ENCODE measurements at places on chromosomes 13 and 19.

DNA sequence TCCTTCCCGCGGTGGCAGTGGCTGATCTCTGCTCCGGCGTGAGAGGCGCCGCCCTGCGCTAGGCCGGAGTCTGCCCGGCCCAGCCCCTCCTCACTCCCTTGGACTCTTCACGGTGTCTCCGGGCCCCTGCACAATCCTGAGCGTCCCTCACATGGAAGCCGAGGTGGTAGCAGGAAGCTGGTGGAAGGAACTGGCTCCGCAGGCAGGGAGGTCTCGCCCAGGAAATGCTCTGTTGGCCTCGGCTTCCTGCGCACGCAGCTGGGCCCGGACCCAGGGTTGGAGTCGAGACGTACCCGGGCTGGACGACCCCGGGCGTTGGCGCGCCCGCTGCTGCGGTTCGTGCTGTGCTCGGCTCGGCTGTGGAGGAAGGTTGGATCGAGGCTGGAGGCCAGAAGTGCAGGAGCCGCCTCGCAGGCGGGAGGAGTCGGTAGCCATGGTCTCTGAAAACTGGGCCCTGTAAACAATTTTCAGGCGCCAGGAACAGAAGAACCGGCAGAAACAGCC lies 46.3 kb downstream of the ZNF724 start:
- no peak for DNase-seq

DNA sequence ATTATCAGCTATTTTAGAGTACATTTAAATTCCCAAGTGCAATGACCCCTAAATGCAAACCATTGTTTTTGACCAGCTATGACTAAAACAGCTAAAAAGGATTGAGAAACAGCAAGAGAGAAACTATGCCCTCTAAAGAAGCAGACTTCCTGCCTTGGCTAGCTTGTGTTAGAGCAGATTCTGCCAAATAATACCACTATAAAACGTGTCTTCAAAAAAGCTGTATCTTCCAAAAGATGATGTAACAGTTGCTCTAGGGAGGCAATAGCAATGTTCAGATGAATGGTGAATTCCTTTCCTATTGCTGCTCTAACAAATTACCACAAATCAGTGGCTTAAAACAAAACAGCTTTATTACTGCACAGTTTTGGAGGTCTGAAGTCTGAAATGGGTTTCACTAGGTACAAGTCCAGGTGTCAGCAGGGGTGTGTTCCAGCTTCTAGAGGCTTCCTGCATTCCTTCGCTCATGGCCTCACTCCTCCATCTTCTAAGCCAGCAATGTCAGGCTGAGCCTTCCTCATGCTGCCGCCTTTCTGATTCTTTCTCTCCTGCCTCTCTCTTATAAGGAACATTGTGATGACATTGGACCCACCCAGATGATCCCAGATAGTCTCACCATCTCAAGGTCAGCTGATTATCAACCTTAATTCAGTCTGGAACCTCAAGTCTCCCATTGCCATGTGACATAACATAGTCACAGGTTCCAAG lies 84.5 kb downstream of the LRRC63 start:
- DNase-seq = peak; percentile 80

DNA sequence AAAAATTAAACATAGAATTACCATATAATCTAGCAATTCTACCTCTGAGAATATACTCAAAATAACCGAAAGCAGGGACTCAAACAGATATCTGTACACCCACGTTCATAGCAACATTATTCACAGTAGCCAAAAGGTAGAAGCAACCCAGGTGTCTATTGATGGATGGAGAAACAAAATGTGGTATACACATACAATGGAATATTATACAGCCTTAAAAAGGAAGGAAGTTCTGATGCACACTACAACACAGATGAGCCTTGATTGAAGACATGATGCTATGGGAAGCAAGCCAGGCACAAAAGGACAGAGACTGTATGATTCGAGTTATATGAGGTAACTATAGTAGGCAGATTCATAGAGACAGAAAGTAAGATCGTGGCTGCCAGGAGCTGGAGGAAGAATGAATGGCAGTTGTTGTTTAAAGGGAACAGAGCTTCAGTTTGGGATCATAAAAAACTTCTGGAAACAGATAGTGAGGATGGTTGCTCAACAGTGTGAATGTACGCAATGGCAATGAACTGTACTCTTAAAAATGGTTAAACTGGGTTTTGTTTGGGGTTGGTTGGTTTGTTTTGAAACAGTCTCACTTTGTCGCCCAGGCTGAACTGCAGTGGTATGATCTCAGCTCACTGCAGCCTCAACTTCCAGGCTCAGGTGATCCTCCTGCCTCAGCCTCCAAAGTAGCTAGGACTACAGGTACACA lies 47.5 kb downstream of the ZIC5 start:
- DNase-seq = no peak

DNA sequence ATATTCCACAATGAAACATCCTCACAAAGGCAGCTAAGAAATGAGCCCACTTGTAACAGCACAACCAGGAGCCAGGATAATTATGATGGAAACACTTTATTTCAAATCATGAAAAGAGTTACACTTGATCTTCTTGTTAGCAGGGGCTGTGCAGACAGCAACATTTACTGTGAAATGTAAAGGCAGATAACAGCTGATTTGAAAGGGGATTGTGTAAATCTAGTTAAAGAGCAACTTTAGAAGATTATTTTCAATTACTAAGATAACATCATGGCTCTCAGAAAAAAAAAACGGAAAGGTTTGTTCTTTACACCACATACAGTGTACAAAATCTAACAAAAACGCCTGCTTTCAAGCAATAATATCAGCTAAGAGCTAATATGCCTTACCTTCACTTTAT lies 22.4 kb downstream of the ENOX1 start:
- DNase-seq = no peak

DNA sequence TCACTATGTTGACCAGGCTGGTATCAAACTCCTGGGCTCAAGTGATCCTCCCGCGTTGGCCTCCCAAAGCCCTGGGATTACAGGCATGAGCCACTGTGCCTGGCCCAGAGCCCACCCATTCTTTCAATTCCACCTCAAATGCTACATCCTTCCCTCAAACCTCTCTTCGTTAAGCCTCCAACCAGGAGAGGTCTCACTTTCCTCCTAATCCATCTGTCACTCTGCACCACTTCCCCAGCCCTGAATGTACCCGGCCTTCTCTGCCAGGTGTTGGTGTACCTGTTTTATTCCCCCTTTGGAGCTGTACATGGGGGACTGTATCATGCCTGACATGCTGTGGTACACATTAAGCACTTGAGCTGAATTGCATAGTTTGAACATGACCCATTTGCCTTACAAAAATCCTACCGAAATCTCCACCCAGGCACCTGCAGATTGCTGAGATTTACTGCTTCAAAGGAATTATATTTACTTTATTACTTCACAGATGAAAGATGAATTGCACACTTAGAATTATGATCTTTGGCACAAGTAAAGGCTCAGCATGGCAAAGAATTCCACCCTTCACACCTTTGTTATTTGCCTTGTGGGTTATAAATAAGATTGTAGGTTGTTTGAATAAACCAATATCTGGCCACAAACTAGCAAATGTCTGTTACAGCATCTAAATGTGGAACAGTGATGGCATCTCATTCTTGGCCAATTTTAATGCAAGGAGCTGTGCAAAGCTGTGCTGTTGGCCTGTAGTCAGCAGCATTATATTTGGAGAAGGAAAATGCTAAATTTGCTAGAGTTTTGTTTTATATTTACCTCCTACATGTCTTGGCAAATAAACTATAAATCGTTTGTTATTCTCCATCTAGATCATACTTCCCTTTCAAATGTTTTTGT lies 15.6 kb upstream of the WASF3 start:
- no peak for DNase-seq

Data from retinal pigment epithelial cell (primary cell).